Fibroblast of the conjunctiva (primary cell): ENCODE measurements at places on chromosomes 5 and 9.

DNA sequence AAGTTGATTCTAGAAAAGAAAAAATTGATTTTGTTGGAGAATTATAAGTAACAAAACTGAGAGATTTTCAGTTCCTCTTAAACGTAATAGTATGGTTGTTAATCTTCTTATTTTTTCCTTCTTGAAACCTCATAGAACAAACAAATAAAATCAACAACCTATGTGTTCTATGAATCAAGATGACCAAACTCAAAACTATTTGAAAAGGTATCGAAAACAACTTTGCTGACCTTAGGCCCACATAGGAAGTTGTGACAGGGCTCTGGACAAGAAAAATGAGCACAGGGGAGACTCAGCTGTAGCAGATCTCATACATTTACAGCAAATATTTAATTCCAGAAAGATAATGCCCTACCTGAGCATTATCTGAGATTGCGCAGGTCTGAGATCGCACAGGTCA, 169.4 kb upstream of the CCNH start:
- no peak for DNase-seq

GRCh38 chr5:4676934-4677333, 463.2 kb upstream of the ADAMTS16 start:
- DNase-seq: no peak

DNA sequence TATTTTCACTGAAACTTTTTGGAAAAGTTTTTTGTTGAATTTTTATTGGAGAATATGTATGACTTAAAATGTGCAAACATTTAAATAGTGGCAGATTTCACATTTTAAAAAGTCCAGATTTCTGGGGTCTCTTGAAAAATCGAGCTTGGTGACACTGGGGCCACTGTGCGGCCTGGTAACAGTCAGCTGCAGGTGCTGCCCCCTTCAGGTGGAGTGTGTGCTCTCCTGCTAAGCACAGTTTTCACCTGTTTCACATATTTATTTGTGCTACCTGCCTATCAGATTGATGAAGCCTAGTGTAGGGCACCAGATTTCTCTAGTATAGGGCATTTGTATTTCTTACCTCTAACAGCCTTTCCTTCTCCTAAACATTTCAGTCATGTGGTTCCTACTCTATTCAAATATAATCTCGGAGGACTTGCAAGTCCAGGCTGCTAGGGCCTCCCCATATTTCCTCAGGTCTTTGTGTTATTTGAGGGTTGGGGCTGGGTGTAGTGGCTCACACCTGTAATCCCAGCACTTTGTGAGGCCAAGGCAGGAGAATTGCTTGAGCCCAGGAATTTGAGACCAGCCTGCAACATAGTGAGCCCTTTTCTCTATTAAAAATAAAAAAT, 95.8 kb upstream of the KLF9 start:
- DNase-seq: no peak

- no peak for DNase-seq
Observed at GRCh38 chr9:117649126-117649525, 55.1 kb upstream of the TLR4 start.

GRCh38 chr9:91726406-91727100, 223.5 kb downstream of the ROR2 start:
- no peak for DNase-seq

- no peak for DNase-seq
Observed at GRCh38 chr9:84718476-84718875, 48.9 kb downstream of the NTRK2 start.

GRCh38 chr9:34169125-34169524, 9.7 kb upstream of the UBAP1 start:
- DNase-seq: no peak

DNA sequence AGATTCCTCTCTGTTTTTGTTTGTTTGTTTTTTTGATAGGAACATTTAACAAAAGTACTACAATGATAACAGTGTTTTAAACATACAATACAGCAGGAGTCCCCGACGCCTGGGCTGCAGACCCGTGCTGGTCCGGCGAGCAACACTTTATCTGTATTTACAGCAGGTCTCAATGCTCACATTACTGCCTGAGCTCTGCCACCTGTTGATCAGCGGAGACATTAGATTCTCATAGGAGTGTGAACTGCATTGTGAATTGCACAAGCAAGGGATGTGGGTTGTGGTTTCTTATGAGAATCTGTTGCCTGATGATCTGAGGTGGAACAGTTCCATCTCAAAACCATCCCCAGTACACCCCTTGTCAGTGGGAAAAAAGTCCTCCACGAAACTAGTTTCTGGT, 1068.5 kb upstream of the CDH10 start:
- DNase-seq: no peak

DNA sequence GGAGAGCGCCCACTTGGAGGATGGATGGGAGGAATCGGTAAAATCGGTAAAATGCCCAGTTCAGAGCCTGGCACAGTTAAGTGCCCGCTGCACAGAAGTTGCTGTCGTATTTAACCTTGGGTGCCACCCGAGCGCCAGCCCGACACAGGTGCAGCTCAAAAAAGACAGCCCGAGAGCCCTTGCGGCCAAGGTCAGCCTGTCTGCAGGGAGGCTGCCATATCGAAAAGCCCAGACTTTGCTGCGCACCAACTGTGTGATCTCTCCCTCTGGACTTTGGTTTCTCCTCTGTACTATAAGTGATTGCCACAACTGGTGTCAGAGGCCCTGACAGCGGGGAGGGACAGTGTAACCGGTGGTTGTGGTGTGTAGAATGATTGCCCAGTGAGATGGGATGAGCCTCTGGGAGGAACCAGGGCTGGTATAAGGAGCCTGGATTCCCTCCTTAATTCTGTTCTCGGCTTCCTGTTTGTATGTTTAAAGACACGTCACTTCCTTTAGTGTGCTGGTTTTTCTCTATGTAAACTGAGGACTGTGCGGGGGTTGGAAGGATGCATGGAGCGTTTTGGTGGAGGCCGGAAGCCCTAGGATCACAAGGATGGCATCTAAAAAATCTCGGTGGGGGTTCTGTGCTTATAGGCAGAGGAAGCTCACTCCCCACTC, 792 bp downstream of the NTMT1 start:
- DNase-seq: no peak

DNA sequence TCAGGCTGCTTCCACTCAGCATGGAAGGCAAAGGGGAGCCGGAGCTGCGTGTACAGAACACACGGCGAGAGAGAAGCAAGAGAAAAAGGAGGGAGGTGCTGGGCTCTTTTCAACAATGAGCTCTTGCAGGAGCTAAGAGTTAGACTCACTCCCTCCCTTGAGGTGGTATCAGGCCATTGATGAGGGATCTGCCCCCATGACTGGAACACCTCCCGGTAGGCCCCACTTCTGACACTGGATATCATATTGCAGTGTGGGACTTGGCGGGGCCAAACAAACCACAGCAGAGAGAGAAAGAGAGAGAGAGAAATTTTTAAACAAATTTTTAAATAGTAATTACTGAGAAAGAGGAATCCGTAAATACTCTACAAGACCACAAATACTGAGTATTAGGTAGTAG, 182.2 kb downstream of the TRIO start:
- no peak for DNase-seq

- no peak for DNase-seq
Observed at GRCh38 chr9:38132956-38133355, 63.9 kb upstream of the SHB start.

DNA sequence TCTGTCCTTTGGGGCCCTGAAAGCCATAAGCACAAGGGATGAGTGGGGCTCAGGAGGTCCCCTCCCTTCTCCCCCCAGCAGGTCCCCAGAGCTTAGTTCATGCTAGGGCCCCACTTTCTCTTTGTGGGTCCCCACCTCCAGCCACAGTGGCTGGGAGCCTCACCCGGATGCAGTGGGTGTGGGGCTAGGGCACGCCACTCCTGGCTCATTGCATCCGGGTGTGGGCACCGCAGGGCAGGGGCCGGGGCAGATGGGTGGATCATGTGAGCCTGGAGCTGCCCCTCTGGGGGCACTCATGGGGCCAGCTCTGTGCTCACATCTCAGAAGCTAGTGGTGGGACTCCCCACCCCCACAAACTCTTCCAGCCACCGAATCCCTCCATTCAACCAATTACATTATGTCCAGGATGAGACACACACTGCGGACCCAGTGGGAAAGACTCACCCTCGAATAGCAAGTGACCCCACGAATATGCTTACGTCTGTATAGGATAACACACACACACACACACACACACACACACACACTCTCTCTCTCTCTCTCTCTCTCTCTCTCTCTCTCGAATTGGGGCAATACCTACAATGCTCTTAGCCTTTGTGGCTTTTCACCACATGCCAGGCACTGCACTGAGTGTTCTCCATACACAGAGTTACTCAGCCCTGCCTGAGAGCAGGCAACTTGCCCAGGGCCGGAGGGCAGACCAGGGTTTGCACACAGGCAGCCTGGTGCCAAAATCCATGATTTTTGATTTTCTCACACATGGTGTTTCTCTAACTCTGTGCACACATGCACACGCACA, 16.8 kb upstream of the PHYKPL start:
- no peak for DNase-seq

- DNase-seq: no peak
Observed at GRCh38 chr5:83034036-83034435, 43.2 kb downstream of the TMEM167A start.

GRCh38 chr5:96629774-96630173, 32.4 kb upstream of the CAST start:
- peak; percentile 72 for DNase-seq

- no peak for DNase-seq
Observed at GRCh38 chr9:97475059-97475458, 26.4 kb upstream of the TMOD1 start.

GRCh38 chr9:123364241-123364824, 8.3 kb downstream of the CRB2 start:
- DNase-seq: no peak

DNA sequence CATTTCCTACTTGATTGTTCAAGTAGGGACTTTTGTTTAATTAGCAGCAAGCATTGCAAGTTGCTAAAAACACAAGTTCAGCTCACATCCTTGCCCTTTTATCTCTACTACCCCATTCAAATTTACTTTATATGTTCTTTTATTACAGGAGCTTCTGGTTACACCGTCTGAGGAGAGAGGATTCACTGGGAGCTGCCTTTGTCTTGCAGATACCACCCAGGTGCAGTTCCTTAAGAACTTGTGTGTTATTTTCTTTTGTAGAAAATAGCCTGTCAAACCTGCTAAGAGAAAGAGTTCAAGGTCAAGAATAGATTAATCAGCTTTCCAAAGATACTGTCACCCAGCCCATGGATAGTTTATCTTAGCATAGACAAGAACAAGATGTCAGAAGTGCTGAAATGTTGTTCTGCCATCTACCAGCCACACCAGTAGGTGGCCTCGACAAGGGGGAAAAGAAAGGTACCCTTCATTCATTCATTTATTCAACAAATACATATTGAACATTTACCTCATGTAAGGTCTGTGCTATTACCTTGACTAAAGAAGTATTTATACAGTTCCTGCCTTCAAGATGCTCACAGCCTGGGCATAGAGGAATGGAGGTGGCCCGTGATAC, 750.3 kb downstream of the MAT2B start:
- DNase-seq: no peak

- DNase-seq: no peak
Observed at GRCh38 chr5:161230221-161230620, 316.3 kb downstream of the GABRB2 start.

- DNase-seq: no peak
Observed at GRCh38 chr5:121151534-121151933, 687.4 kb downstream of the PRR16 start.

- DNase-seq: no peak
Observed at GRCh38 chr5:139912158-139912557, 116.5 kb downstream of the PSD2 start.

DNA sequence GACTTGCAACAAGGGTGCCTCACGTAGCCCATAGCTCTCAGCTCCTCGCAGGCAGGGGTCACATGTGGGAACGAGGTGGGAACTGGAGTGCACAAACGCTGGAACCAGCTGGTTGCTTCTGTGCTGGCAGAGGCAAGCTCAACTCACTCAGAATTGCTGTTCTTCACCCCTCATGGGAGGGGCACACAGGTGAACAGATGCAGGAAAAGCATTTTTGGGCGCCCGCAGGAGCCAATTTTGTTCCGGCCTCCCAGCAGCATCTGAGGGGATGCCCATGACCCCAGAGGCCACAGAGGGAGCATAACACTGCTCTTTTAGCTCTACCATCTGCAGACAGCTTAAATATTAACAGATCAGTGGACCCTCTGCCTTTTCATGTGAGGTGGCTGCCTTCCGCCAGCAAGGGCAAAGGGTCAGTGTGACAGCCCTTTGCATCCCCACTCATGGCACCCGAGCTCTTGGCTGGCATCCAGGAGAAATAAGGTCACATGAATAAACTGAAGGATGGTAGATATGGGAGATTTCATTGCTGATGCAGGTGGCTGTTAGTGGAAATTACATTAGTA, 196.2 kb downstream of the SLCO4C1 start:
- no peak for DNase-seq

GRCh38 chr9:80538976-80539375, 967.2 kb downstream of the TLE4 start:
- no peak for DNase-seq

DNA sequence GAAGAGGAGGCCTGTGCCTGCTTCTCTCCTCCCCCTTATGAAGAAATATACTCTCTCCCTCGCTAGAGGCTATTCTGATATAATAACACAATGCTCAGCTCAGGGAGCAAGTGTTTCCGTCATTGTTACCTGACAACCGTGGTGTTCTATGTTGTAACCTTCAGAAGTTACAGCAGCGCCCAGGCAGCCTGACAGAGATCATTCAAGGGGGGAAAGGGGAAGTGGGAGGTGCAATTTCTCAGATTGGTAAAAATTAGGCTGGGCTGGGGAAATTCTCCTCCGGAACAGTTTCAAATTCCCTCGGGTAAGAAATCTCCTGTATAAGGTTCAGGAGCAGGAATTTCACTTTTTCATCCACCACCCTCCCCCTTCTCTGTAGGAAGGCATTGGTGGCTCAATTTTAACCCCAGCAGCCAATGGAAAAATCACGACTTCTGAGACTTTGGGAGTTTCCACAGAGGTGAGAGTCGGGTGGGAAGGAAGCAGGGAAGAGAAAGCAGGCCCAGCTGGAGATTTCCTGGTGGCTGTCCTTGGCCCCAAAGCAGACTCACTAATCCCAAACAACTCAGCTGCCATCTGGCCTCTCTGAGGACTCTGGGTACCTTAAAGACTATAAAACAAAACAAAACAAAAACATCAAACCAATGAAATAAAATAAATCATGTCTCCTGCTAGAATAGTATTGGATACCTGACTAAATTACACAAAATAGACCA, 1.3 kb downstream of the TMEM174 start:
- DNase-seq: no peak

DNA sequence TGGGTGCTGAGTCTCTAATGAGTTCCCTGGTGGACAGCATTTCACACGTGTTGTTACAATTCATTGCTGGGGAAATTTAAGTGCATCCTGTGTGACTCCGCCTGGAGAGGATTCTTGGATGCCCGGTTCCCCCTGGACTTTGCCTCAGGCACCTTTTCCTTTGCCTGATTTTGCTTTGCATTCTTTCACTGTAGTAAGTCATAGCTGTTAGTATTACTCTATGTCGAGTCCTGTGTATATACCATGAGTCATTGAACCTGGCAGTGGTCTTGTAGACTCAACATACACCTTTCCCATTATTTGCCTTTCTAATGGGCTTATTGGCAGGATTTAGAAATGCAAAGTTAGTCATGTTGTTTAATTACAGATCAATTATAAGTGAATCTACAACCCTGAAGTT, 81.9 kb upstream of the DHFR start:
- no peak for DNase-seq
